ENCODE measurements at places on chromosomes 11 and 22. TPM values are rescaled to one million over a fixed set of nuclear protein-coding genes. Genes with fewer than 3 reads are reported as not detected.

The SLC17A6 gene
- not detected for polyA plus RNA-seq

The MYO18B gene
- polyA plus RNA-seq, result not detected

The METTL15 gene
- 7.8 TPM for polyA plus RNA-seq

The KIRREL3 gene
- polyA plus RNA-seq, result not detected

The RIMBP3B gene
- 0.10 TPM for polyA plus RNA-seq

The C11orf86 gene
- polyA plus RNA-seq, result not detected

The TSSK2 gene
- not detected for polyA plus RNA-seq

The BDNF gene
- not detected for polyA plus RNA-seq

The NXPE2 gene
- polyA plus RNA-seq, result not detected

The DENND6B gene
- polyA plus RNA-seq, result 0.43 TPM

The P2RY2 gene
- polyA plus RNA-seq, result not detected

The NLRP14 gene
- not detected for polyA plus RNA-seq

The CEND1 gene
- polyA plus RNA-seq, result not detected

The GAL3ST1 gene
- 0.54 TPM for polyA plus RNA-seq

The ZP1 gene
- not detected for polyA plus RNA-seq

The GDPD4 gene
- polyA plus RNA-seq, result not detected

The TSGA10IP gene
- not detected for polyA plus RNA-seq

The MAP6 gene
- 0.16 TPM for polyA plus RNA-seq

The OSBP2 gene
- not detected for polyA plus RNA-seq

The MUC2 gene
- polyA plus RNA-seq, result not detected

The MLC1 gene
- not detected for polyA plus RNA-seq

The SCN4B gene
- polyA plus RNA-seq, result not detected

The TMEM151A gene
- not detected for polyA plus RNA-seq

The TSPAN32 gene
- 24.0 TPM for polyA plus RNA-seq

The ABTB2 gene
- polyA plus RNA-seq, result 0.27 TPM

The OR10D3 gene
- not detected for polyA plus RNA-seq

The FXYD6 gene
- polyA plus RNA-seq, result not detected

The MPEG1 gene
- polyA plus RNA-seq, result 40.6 TPM

The GTSE1 gene
- not detected for polyA plus RNA-seq

The SPON1 gene
- 0.85 TPM for polyA plus RNA-seq

The OR8D1 gene
- not detected for polyA plus RNA-seq

The CBL gene
- polyA plus RNA-seq, result 14.9 TPM

The CDON gene
- polyA plus RNA-seq, result not detected

The SMTNL1 gene
- 0.40 TPM for polyA plus RNA-seq

The ZNF202 gene
- polyA plus RNA-seq, result 6.7 TPM

The NXPE1 gene
- polyA plus RNA-seq, result not detected

The SLC1A2 gene
- polyA plus RNA-seq, result not detected

The SAA1 gene
- not detected for polyA plus RNA-seq

The CALCA gene
- not detected for polyA plus RNA-seq

The OR52E8 gene
- polyA plus RNA-seq, result not detected

The BTG4 gene
- not detected for polyA plus RNA-seq

The OR56A1 gene
- not detected for polyA plus RNA-seq

The ABCC8 gene
- polyA plus RNA-seq, result not detected

All from naive B cell (primary cell).